ENCODE measurements at places on chromosomes 16 and 17.

DNA sequence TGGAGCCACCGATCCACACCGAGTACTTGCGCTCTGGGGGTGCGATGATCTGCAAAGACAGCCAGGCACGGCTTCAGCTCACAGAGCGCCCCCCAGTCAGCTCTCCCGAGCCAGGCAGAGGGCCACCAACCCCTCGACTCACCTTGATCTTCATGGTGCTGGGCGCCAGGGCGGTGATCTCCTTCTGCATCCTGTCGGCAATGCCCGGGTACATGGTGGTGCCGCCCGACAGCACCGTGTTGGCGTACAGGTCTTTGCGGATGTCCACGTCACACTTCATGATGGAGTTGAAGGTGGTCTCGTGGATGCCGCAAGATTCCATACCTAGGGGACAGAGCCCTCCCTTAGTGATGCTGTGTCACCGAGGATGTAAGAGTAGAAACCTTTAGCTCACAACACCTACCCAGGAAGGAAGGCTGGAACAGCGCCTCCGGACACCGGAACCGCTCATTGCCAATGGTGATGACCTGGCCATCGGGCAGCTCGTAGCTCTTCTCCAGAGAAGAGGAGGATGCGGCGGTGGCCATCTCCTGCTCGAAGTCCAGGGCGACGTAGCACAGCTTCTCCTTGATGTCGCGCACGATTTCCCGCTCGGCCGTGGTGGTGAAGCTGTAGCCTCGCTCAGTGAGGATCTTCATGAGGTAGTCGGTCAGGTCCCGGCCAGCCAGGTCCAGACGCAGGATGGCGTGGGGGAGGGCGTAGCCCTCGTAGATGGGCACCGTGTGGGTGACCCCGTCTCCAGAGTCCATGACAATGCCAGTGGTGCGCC, 1.6 kb downstream of the ACTG1 start:
- DNase-seq: no peak

DNA sequence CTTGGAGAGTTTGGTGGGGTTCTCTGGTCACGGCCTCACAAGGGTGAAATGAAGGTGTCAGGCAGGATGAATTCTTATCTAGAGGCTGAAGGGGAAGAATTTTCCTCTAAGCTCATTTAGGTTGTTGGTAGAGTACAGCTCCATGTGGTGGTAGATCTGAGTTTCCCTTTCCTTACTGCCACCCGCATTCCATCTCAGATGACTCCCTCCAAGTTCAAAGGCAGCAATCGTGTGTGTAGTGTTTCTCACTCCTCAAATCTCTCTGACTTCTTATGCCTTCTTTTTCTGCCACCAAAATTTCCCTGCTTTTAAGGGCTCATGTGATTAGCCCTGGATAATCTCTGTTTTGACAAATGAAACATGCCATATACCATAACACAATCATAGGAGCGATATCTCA, 135.5 kb upstream of the MYOCD start:
- no peak for DNase-seq

- DNase-seq: no peak
Measured at GRCh38 chr16:30371248-30371816, 1.0 kb upstream of the TBC1D10B start.

DNA sequence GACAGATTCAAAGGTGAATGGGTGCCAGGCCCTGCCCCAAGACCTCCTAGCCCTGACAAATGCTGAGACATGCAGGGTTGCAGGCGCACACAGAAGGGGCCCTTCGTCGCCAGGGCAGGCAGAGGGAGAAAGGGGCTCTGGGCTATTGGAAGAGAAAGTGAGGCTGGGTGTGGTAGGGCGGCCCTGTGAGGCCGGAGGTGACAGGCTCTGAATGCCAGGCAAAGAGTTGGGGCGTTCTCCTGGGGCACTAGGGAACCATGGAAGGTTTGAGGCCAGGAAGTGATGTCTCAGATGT, 26.4 kb upstream of the NXPH3 start:
- no peak for DNase-seq
